ENCODE measurements at places on chromosomes 4 and X. TPM values are rescaled to one million over a fixed set of nuclear protein-coding genes. Genes with fewer than 3 reads are reported as not detected.

- no peak overlapping the region for H3K4me3 ChIP-seq
- no peaks in the 10 kb centered on the region for H3K4me1 ChIP-seq
- no peak overlapping the region for H3K27ac ChIP-seq
- DNase-seq, result no peak
- H3K27me3 ChIP-seq, result no peaks in the 10 kb centered on the region
Observed at GRCh38 chrX:22095286-22095685, 63.2 kb downstream of the PHEX start.

- no peaks in the 10 kb centered on the region for H3K4me1 ChIP-seq
- H3K27ac ChIP-seq, result no peak overlapping the region
- H3K27me3 ChIP-seq, result no peaks in the 10 kb centered on the region
Observed at GRCh38 chrX:53239474-53239873, 14.5 kb upstream of the KDM5C start.

DNA sequence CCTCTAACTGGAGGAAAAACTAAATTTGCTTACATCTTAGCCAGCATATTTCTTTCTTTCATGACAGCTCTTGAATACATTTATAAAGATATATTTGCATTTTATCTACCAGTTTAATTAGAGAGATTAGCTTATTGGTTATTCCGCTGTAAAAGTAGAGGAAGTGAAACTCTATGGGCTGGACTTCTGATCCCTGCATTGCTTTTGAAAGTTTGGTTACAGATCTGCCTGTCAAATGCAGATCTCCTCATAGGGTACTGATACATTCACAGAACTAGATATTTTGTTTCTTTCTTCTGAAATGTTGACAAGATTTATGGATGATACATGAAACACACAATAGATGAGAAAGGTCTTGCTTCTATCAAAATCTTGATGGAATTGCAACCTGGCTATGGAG is 581.4 kb upstream of the AADAT start:
- H3K4me3 ChIP-seq, result no peak overlapping the region
- no peaks in the 10 kb centered on the region for H3K27me3 ChIP-seq
- no peaks in the 10 kb centered on the region for H3K4me1 ChIP-seq
- H3K36me3 ChIP-seq, result no peaks in the 10 kb centered on the region
- no peak for DNase-seq
- H3K27ac ChIP-seq, result no peak overlapping the region

DTHD1 gene
- 5.9 TPM for total RNA-seq

GRCh38 chrX:130174045-130174704 is 2.4 kb downstream of the RAB33A start:
- H3K36me3 ChIP-seq, result no peaks in the 10 kb centered on the region
- H3K27me3 ChIP-seq, result no peaks in the 10 kb centered on the region
- no peak for DNase-seq

TLR7 gene
- total RNA-seq, result 4.7 TPM

TEX13A gene
- not detected for total RNA-seq

MAGEB17 gene
- total RNA-seq, result not detected

- H3K27ac ChIP-seq, result no peak overlapping the region
- H3K4me3 ChIP-seq, result no peak overlapping the region
- DNase-seq, result no peak
- H3K4me1 ChIP-seq, result no peaks in the 10 kb centered on the region
Observed at GRCh38 chr4:123217664-123218063, 178.9 kb upstream of the SPRY1 start.

DNA sequence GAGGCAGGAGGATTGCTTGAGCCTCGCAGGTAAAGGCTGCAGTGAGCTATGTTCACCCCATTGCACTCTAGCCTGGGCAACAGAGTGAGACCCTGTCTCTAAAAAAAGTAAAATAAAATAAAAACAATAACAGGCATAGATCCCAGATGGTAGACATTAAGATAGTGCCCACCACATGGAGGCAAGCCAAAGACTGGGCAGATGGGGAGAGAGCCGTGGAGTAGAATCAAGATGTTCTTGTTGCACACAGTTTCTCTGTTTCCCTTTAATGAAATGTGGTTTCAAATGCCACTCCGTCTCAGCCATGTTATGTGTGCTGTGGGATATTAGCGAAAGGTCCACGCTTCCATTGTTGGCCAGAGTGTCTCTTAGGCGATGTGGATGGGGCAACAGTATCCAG is 63.8 kb upstream of the TBL1X start:
- no peak overlapping the region for H3K27ac ChIP-seq
- H3K4me3 ChIP-seq, result no peak overlapping the region
- H3K4me1 ChIP-seq, result no peaks in the 10 kb centered on the region
- no peaks in the 10 kb centered on the region for H3K36me3 ChIP-seq

CT83 gene
- not detected for total RNA-seq

DNA sequence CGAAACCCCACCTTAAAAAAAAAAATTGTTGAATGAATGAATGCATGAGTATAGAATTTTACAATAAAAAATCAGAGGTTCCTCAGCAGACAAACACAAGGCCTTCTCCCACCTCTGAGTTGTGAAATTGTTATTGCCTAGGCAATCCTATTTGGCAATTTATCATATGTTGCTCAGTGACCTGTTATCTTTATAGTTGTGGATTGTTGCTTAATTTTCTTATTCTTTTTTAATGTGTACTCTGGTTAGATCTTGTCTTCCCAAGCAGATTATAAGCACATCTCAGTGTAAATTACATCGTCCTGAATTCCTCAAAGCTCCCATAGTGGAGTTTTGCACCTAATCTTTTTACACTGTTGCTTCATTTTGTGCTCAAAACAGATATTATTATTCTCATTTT is 71.9 kb downstream of the RBM47 start:
- H3K27me3 ChIP-seq, result no peaks in the 10 kb centered on the region
- H3K4me1 ChIP-seq, result peaks cover 25% of the 10 kb centered on the region
- no peaks in the 10 kb centered on the region for H3K36me3 ChIP-seq
- no peak overlapping the region for H3K27ac ChIP-seq
- H3K4me3 ChIP-seq, result no peak overlapping the region

GRCh38 chrX:42900947-42901346 is 123.0 kb upstream of the PPP1R2C start:
- no peak for DNase-seq
- no peak overlapping the region for H3K4me3 ChIP-seq
- no peaks in the 10 kb centered on the region for H3K36me3 ChIP-seq
- H3K27me3 ChIP-seq, result no peaks in the 10 kb centered on the region
- H3K27ac ChIP-seq, result no peak overlapping the region
- H3K4me1 ChIP-seq, result no peaks in the 10 kb centered on the region

GRCh38 chr4:151407466-151408379 is 1.3 kb upstream of the FHIP1A start:
- H3K27me3 ChIP-seq, result no peaks in the 10 kb centered on the region
- DNase-seq, result peak; percentile 88
- peaks cover 5% of the 10 kb centered on the region for H3K4me1 ChIP-seq

MAOA gene
- 132 TPM for total RNA-seq

Data from upper lobe of left lung (tissue), 6 donors.